GM12892 (cell line): ENCODE measurements at places on chromosomes 4 and X.

GRCh38 chrX:18575744-18576143, 96.2 kb downstream of the RS1 start:
- no peak for DNase-seq

DNA sequence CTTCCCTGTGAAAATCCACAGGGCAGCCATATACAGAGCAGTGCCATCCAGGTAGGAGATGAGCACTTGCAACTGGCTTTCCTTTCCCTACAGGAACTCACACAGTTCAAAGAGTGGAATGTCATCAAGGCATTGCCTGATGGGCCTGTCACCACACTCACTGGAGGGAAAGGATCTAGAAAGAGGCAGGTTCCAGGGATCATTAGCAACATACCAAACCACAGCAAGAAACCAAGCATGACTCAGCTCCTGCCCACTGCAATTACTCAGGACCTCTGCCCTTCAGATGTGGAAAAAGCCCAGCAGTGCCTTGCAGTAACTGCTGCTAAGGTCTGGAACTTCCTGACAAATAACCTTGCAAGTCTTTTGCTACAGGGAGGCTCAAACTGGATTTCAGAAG, 101.2 kb downstream of the ZNF674 start:
- DNase-seq = no peak

DNA sequence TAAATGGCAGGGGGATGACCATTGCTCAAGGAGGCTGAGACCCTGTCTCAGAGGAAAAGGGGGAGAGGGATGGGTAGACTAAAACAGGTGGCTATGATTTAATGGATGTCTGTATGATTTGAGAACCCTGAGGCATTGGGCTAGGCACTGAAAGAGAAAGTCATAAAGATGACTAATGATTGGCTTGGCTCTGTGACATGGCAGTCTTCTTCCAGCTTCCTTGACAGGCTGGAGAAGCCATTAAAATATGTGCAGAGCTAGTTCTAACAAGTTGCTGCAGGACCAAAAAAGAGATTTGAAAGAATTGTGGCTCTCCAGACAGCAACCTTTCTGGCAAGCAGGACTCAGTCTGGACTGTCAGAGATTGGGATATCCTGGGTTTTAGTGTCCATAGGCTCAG, 53.6 kb downstream of the AMER1 start:
- no peak for DNase-seq

DNA sequence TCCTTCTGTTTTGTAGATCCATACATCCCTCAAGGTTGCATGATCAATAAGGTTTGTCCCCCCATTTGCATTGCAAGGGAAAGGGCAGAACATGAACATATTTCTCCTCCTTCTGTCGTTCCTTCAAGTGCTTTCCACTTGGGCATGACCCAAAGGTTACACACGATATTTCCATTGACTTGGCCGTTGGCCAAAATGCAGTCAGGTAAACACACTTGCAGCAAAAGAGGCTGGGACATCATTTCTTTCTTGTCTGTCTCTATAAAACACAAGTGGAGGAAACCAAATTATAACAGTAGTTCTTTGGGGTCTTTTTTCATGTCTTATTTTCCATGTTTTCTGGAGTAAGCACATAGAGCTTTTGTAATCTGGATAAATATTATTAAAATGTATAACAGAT, 156.1 kb downstream of the FRAS1 start:
- DNase-seq = no peak

DNA sequence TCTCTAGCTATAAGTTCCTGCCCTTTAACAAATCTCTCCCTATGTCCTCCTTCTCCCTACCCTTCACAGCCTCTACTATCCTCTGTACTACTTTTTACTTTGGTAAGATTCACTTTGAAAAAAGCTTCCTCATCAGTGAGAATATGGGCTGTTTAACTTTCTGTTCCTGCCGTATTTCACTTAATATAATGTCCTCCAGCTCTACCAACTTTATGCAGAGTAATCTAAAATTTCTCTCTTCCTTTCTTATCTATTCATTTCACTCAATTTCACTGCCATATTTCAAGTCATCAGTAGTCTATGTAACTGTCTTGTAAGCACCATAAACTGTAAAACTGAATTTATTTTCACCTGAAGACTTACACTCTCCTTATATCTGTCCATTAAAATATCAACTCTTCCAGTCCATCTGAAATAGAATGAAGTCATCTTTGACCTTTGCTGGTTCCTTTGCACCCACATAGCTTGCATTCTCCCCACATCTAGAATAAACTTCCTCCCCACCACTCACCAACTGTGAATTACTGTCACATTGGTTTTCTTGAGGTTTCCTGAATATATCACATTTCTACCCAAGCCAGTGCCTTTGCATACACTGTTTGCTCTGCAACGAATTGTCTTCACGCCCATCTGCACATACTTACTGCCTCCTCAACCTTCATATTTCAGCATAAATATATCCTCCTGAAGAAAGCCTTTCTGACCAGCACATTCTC, 54.6 kb downstream of the ARAP2 start:
- no peak for DNase-seq

DNA sequence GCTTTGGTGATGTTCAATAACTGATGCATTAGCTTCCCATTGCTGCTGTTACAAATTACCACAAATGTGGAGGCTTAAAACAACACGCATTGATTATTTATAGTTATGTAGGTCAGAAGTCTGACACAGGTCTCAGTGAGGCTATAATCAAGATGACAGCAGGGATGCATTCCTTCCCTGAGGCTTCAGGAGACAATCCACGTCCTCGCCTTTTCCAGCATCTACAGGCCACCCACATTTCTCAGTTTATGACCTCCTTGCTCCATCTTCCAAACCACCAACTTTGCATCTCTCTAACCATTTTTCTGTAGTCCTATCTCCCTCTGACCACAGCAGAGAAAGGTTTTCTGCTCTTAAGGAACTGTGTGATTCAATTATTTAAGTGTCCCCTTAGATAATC, 92.5 kb downstream of the GASK1B start:
- DNase-seq = no peak

DNA sequence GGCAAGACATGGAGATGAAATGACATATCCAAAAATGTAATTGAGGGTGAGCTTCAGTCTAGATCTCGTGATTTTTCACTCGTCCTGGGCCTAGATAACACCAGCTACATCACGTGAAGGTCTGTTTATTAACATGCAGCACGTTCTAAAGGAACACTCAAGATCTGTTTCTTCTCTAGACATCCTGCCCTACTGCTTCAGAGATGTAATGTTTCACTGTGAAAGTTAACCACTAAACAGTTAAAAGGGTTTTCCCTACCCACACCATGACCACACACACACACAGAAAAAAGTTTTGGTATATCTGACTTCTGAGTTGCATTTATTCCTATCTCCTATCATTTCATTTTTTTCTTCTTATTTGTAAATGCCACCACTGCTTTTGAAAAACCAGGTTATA, 52.3 kb upstream of the SMIM31 start:
- no peak for DNase-seq

DNA sequence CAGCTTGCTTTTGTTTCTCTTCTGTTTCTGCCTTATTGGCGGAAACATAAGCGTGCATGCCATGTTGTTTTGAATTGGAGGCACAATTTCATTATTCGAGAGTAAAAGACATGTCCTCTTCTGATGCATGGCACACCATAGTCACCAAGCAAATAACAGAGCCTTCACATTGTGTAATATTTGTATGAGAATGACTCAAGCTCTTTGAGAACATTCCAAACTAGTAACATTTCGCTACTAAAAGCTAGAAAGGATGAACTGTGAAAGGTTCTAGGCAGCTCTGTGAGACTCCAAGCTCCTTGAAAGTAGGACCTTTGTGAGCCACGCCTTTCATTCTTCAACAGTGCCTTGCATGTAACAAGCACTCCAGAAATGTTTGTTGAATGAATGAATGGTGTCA, 9.2 kb upstream of the ANXA3 start:
- DNase-seq = no peak

DNA sequence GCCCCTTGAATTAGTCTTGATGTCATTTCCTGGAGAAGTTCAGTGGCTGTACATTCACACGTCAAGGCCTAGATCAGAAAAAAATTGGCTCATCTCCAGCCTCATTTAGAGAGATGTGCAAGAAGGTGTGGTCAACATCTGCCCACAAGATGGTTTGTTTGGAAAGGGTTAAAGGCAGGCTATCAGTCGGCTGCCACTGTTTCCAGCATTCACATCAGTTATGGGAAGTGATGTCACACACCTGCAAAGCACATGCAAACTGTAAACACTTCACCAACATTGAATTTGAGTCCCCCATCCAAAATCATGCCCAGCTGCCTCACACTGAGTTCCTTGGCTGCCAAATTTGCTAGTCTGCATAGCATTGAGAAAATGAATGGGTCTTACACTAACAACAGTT, 498.3 kb upstream of the INTU start:
- no peak for DNase-seq

DNA sequence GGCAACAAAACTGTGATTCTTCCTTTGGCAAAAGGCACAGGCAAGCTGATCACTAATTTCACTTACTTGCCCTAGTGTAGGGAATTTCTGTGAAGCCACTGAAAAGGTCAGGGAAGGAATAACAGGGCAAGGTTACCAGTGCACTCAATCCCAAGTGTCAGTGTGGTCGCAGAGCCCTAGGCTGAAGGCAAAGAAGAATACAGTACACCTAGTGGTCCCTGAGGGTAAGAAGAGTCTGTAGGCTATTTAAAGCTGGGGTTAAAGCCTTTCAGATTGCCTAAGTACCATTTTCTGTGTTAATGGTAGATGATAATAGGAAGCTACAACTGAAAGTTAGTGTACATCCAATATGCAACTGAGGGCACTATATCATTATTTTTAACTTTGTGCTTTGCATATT, 173.6 kb upstream of the NRK start:
- DNase-seq = no peak

DNA sequence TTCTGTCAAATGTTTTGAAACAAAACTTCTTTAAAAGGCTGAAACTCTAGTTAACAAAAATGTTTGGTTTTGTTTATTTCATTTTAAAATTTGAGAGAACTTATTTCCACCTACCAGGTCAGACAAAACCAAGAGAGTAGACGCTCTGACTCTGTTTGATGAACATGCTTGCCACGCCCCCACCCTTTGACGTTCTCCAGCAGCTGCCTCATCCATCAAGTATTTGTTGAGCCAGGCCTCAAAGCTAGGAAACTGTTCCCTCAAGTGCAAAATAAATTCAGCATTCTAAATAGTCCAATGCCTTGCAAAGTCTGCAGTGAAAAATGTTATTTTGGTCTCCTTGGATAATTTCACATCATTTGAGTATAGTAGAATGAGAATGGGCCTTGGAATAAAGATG, 121.6 kb downstream of the GUCY2F start:
- no peak for DNase-seq

GRCh38 chr4:110544594-110544993, 68.6 kb downstream of the ENPEP start:
- no peak for DNase-seq

DNA sequence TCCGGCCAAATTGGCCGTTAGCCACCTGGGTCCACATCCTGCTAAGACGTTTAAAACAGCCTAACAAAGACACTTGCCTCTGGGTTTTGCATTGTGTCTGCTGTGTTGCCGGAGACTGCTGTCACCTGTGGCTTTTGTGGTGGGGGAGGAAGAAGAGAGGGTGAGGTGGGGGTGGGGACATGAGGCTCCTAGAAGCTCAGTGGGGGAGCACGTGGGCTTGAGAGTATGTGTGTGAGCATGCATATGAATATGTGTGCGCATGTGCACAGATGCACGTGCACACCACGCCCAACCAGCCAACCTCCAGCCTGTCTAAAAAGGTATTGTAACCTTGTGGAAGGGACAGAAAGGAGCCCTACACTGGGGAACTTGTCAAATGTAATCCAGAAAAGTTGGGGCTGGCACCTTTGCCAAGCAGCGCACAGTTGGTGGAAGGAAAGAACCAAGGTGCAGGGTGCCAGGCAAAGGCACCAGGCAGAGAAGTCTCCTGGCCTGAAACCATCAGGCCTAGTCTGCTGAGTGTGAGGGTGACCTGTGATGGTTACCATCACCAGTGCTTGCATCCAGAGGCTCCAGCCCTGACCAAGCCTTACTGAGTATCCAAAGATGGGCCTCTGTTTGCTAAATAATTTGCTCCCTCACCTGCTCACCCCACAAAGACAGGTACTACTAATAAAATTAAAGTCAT, 10.1 kb upstream of the SASH3 start:
- DNase-seq = peak; percentile 60
